Dermis blood vessel endothelial cell (primary cell): ENCODE measurements at places on chromosomes 7 and 10. TPM values are rescaled to one million over a fixed set of nuclear protein-coding genes. Genes with fewer than 3 reads are reported as not detected.
A peak's percentile ranks its signal among the peaks of the same experiment; 100 is the strongest.

GRCh38 chr10:23324351-23324750, 20.2 kb downstream of the C10orf67 start:
- no peak for DNase-seq

DNA sequence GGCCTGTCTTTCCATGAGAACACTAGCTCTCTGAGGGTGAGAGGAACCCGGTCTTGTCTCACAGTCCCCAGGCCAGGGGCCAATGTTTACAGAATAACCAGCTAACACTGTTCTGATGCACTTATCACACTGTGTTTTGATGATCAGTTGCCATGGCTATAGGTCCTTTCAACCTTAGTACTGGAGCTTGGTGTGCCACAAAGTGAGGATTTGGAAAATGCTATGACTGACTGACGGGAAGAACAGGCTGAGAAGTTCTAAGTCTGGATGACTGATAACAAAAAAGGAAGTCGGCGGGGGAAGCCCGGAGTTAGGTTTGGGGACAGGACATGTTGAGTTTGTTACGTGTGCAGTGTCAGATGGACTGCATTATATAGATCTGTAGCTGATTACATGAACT, 141.8 kb downstream of the CTTNBP2 start:
- DNase-seq: no peak

- peak; percentile 47 for DNase-seq
These were observed 1.4 kb downstream of the MXI1 start for GRCh38 chr10:110208614-110209453.

DNA sequence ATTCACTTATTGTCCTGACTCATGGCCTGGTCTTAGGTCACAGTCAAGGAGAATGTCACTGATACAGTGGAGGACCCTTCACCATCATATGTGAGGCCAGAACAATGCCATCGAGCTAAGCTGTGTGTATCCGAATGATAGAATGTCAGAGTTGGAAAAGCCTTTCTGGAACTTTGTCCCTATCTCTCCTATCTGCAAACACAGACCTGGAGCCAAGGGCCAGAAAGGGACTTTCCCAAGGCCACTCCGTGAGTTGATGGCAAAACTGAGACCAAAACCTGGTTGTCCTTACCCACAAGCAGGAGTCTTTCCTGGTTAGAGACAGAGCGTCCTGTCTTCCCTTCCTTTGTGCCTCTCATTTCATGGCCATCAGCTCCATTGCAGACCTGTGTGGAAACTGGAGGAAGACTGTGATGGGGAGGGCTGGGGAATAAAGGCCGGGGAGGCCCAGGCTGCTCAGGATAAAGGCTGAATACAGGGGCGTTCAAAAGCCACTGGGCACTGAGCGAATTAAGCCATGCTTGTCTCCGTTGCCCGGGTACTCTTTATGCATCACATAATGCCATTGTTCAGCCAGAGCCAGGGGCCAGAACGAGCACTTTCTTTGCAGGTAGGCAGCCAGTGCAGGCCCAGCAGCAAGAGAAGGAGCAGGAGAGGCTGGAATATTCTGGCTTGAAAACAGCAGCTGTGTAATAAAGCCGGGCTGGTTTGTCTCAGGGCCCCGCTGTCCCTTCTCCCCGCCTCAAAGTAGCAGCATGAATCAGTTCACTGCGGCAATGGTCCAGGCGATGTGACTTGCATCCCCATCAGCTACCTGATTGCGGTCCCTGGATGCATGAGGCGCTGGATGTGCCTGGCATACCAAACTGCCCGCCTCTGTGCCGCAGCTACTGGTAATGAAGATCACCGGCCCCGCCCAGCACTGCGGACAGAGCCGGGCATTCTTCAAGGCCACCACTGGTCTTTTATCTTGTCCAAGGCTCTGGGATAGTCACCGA, 143.0 kb downstream of the RPS24 start:
- no peak for DNase-seq

- DNase-seq: no peak
These were observed 4.4 kb upstream of the ST7 start for GRCh38 chr7:116948934-116949333.

DNA sequence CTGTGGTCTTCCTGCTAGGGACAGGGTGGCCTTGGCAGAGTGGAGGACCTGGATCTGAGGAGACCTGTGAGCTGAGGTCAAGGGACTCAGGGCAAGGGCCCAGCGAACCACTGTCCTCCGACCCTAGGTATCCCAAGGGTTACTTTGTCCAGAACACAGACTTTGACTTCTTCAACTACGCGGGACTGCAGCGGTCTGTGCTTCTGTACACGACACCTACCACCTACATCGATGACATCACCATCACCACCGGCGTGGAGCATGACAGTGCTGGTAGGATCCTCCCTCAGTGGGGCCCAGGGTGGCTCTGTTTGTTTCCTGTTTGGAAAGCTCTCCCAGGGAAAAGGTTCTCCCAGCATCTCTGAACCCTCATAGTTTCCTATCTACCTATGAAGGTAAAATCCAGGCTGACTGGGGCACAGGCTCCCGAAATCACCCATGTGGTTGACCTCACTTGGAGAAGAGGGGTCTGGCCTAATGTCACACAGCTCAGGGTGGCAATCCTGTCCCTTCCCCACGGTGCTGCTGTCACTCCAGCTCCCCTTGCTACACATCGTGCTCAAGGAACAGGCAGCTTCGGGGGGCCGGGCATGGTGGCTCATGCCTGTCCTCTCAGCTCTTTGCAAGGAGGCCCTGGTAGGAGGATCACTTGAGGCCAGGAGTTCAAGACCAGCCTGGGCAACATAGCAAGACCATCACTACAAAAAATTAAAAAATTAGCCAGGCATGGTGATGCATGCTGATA, 57.6 kb downstream of the ZNF727 start:
- no peak for DNase-seq

DNA sequence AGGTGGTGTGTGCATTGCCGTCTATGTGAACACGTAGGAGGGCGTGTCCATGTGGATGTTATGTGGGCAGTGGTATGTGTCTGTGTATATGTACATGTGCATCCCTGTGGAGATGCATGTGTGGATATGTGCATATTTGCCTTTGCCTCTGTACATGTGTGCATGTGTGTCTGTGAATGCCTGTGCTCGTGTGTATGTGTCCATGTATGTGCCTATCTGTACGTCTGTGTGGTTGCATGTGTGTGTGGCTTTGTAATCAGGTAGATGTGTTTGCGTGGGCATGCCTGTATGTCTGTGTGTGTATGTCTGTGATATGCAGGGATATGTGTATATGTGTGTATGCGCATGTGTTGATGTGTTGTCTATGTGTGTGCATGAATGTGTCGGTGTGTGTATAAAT, 19.7 kb downstream of the ADCY1 start:
- DNase-seq: no peak

GRCh38 chr10:56360583-56360966, 484 bp downstream of the ZWINT start:
- no peak for DNase-seq

- peak; percentile 39 for DNase-seq
These were observed 44.9 kb downstream of the BAMBI start for GRCh38 chr10:28722065-28722803.

DNA sequence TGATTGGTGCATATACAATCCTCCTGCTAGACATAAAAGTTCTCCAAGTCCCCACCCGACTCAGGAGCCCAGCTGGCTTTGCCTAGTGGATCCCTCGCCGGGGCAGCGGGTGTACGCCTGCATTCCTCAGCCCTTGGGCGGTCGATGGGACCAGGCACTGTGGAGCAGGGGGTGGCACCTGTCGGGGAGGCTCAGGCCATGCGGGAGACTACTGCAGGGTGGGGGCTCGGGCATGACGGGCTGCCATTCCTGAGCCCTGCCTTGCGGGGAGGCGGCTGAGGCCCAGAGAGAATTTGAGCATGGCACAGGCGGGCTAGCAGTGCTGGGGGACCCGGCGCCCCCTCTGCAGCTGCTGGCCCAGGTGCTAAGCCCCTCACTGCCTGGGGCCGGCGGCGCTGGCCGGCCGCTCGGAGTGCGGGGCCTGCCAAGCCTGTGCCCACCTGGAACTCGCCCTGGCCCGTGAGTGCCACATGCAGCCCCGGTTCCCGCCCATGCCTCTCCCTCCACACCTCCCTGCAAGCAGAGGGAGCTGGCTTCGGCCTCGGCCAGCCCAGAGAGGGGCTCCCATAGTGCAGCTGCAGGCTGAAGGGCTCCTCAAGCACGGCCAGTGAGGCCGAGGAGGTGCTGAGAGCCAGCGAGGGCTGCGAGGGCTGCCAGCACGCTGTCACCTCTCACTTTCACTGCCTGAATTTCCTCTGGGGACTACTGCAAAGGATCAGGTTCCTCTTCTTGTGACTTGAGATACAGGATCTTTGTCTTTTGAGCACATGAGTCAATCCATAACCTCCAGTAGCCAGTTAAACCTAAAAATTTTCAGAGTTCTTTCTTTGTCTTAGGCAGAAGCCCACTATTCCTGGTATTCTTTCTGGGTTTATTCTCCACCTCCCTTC, 25.1 kb upstream of the ELOVL3 start:
- no peak for DNase-seq

- no peak for DNase-seq
These were observed 56.0 kb downstream of the NRF1 start for GRCh38 chr7:129667551-129667950.

- no peak for DNase-seq
These were observed 117.5 kb downstream of the AHR start for GRCh38 chr7:17415955-17416354.

GRCh38 chr10:130547368-130547767, 411.2 kb downstream of the GLRX3 start:
- no peak for DNase-seq

DNA sequence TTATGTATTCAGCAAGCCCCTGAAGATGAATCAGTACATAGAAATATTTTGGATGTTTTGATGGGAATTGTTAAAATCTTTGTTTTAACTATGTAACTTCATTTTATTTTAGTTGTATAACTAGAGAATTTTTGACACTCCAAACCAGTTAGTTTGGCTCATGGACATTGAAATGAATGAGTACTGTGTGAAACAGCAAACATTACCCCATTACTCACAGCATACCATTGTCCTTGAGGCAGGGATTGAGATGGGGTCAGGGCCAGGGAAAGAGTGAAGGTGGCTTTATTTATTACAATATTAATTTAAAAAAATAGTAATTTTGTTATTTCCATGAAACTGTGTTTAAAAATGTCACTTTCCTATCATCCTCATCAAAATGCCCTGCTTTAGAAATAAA, 4.8 kb upstream of the BMPER start:
- DNase-seq: no peak

DNA sequence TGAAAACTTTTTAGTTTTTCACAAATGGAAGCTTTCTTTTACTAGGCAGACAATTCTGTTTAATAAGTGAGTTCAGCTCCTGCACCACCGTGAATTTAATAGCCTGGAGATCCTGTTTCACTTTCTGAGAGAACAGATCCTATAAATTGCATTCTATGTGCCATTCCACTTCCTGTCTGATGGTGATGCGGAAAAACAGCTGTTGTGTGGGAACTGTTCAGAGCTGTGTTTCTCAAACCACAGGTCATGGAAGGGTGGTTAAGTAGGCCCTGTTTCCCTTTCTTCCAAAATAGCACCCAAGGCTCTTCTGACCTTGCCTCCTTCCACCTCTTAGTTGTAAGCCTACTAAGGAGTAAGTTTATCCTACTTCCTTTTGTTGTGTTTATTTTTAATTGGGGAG, 97.2 kb upstream of the DKK1 start:
- DNase-seq: peak; percentile 86

GRCh38 chr10:71860243-71861029, 9.4 kb upstream of the PSAP start:
- peak; percentile 99 for DNase-seq

DNA sequence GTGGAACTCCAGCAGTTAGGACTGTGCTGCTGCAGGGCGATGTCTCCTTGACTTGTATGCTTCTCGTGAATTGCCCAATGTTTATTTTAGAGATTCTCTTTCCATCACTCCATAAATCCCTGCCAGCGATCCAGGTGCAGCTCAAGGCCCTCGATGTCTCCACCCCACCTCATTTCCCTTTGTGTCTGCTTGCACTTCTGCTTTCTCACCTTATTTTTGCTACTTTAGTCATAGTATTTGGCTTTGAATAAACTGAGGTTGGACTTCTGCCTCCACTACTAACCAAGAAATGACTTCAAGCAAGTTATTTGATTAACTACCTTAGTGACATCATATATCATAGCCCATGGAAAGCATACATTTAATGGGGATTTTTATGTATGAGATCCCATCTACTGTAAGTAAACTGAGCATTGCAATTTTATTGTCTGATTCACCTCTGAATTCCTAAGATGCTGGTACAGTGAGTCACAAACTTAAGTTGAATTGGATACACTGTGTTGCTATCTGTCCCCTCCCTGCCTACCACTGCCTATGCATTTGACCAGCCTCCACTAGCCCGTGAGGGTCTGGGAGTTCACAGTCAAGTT, 255.8 kb downstream of the ABCA13 start:
- DNase-seq: no peak

- no peak for DNase-seq
These were observed 763.6 kb downstream of the PHTF2 start for GRCh38 chr7:78562191-78562590.

DNA sequence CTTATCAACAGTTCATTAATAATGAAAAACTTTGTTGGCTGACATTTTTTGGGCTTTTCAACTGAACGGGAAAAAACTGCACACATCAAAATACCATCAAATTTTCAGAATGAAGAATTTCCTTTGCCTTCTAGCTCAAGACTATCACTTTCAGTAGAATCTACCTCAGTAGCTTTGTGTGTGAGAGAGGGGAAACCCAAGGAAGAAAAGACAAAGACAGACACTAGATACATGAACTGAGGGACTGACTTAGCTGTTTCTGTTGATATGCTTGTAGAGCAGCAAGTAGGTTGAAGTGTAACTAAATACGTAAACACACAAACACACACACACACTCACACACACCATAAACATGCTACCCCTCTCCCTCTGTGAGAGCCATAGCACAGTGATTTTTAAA, 257.1 kb downstream of the CDK14 start:
- DNase-seq: no peak

HGF gene
- total RNA-seq: 3.4 and 8.8 TPM in 2 replicates

IL2RA gene
- not detected in 2 replicates for total RNA-seq

PAX4 gene
- total RNA-seq: 0.09 TPM in 1 of 2 replicates, not detected in the other

CPN1 gene
- not detected in 2 replicates for total RNA-seq

SEC61A2 gene
- total RNA-seq: 7.2 and 12.3 TPM in 2 replicates

CALCR gene
- not detected in 2 replicates for total RNA-seq

A1CF gene
- total RNA-seq: not detected in 2 replicates

UPF2 gene
- total RNA-seq: 21.8 and 31.6 TPM in 2 replicates

OIT3 gene
- 0.34 TPM in 1 of 2 replicates, not detected in the other for total RNA-seq
